MCF 10A (cell line): ENCODE measurements at places on chromosomes 16 and 17.

- no peak for DNase-seq
Observed at GRCh38 chr16:89523680-89524344, 15.6 kb downstream of the SPG7 start.

GRCh38 chr17:30234964-30235363 is 533 bp downstream of the SLC6A4 start:
- DNase-seq: no peak

GRCh38 chr16:53895433-53895832 is 191.5 kb downstream of the FTO start:
- DNase-seq: no peak

DNA sequence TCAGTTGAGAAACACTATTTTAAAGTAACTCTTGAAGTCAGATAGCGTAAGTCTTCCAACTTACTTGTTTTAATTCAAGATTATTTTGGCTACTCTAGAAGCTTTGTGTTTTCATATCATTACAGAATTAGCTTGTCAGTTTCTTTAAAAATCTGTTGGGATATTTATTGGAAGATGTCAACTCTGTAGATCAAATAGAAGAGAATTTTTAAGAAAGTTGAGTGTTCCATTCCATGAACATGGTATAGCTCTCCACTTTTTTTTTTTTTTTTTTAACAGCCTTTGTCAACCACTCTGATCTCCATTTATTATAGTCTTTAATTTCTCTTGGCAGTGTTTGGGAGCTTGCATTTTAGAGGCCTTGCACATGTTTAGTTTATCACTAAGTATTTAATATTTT is 28.7 kb downstream of the NLK start:
- DNase-seq: no peak

GRCh38 chr17:50115756-50116155 is 14.2 kb downstream of the SAMD14 start:
- no peak for DNase-seq

DNA sequence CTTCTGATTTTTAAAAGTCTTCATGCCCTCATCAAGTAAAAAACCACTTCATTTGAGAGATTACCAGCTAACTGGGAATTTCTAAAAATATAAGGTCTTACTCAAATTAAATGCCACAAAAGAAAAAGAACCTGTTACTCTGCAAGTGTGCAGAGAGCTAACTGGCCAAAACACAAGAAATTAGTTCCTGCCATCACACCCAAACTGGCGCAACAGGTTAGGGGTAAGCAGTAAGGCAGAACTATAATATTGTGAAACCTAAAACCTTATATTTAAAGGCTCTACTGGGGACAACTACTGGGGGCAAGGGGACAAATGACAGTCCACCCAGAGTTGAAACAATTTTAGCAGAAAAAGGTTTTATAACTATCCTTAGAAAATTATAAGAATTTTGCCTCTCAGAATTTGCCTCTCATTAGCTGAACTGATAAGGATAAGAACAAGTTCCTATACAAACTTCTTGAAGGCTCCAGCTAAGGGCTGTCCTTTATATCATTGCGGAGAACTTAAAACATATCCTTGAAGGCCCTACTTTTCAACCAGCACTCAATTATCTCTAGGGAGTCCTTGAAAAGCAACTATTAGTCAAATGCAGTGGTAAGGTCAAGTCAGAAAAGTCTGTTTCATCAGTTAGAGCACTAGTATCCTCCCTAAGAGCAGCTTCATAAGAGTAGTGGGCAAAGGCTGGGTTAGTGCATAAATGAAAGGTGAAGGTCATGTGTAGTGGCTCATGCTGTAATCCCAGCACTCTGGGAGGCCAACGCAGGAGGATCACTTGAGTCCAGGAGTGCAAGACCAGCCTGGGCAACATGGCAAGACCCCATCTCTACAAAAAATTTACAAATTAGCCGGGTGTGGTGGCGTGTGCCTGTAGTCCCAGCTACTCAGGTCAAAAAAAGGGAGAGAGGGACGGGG is 31.5 kb downstream of the SMURF2 start:
- no peak for DNase-seq

DNA sequence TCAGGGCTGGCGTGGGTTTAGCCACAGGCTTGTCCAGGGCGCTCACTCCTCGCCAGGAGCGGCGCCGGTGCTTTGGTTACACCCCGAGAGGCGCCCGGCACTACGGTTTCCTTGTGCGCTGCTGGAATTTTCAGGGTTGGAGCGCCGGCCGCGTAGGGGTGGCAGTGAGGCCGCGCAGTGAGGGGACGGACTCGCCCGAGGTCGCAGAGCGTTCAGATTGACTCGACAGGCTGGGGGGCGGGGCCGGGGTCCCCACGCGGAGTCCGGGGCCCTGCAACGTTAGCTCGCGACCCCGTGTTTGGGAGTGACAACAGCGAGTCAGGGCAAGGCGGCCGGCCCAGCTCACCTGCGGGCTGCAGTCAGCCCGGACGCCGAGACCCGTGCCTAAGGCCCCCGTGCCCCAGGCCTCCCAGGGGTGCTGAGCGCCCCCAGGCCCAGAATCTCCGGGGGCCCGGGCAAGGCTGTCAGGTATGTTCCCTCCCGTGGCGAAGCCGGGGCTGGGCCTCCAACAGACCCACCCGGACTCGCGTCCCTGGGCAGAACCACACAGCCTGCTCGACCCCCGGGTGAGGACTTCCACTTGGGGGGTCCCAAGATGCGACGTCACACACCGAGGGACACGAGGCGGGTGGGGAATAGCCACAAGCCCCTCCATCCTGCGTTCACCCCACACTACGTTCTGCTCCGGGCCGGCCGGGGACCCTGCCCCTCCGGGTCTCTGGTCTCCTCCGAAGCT is 1.3 kb upstream of the ACTG1 start:
- peak; percentile 81 for DNase-seq
